Mucosa of descending colon (tissue), 3 donors: ENCODE measurements at places on chromosomes 1 and 21. TPM values are rescaled to one million over a fixed set of nuclear protein-coding genes. Genes with fewer than 3 reads are reported as not detected.

Gene C8B
- total RNA-seq = not detected

Gene TMCC2
- total RNA-seq = 0.27 TPM

Gene DESI2
- total RNA-seq = 29.7 TPM

Gene AKR1A1
- 206 TPM for total RNA-seq

Gene SH2D1B
- total RNA-seq = 1.0 TPM

Gene P3R3URF
- not detected for total RNA-seq

Gene CAMK2N1
- total RNA-seq = 274 TPM

Gene S100A11
- 230 TPM for total RNA-seq

Gene CA14
- 0.38 TPM for total RNA-seq

Gene C1orf53
- total RNA-seq = 6.8 TPM

Gene LIPI
- total RNA-seq = not detected

Gene NASP
- total RNA-seq = 60.1 TPM

Gene USP24
- total RNA-seq = 35.5 TPM
